ENCODE measurements at places on chromosomes 2 and 18.

GRCh38 chr2:28326881-28327505 is 65.7 kb upstream of the FOSL2 start:
- no peak for DNase-seq

- no peak for DNase-seq
These were observed 26.7 kb downstream of the CYP27C1 start for GRCh38 chr2:127193164-127193966.

DNA sequence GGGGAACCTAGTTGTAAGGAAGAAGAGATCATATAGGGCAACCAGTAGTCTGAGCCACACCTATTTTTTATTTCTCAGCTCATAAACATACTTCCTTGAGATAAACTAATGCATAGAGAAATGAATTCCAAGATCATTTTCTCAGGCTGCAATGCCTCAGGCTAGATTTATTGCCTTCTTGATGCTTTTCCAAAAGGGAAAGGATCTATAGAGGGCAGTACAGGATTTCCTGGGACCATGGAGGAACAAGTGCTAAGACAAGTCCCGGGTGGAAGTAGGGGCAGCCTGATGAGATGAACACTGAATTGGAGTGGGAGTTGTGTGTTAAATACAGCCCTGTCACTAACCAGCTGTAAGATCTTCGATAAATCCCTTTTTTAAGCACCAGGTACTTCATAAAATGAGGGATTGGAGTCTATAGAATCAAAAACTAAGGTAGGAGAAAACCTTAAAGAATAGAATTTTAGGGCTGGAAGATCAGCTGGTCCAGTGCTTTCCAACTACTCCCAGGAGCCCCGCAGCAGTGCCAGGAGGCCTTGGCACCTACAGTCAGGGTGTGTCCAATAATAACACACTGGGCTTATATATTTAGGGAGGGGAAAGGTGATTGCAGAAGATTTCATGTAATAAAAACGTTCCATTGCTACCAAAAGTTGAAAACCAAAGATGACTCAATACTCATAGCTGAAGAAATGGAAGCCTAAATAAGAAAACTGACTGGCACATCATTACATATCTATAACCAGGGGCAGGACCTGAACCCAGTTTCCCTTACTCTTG is 58.1 kb downstream of the SERTAD2 start:
- DNase-seq = no peak

DNA sequence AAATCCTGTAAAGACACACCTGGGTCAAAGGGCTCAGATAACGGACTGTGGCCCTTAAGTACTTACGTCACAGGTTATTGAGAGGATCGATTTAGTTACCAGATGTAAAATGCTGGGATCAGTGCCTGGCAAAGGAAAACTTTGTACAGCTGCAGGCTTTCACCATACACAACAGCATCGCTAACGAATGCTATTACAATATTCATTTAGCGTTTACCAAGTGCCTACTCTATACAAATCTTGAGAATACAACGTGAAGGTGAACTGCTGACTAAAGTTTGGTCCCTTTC is 619 bp upstream of the MSH6 start:
- no peak for DNase-seq

DNA sequence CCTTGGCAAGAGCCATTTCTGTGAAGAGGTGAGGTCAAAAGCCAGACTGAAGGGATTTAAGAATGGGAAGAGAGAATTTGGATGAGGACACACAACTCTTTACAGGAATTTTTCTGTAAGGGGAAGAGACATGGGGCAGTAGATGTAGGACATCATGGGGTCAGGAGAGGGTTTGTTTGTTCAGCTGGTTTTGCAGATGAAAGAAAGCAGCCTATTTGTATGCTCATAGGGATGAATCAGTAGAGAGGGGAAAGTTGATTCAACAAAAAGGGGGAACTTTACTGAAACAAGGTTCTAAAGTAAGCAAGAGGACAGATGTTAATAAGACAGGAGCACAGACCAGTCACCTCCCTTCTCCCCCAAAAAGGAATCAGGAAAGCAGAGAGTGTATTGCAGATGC is 11.2 kb downstream of the SCG2 start:
- DNase-seq = no peak

GRCh38 chr2:178449700-178450523 is 1.1 kb downstream of the PRKRA start:
- DNase-seq = no peak

DNA sequence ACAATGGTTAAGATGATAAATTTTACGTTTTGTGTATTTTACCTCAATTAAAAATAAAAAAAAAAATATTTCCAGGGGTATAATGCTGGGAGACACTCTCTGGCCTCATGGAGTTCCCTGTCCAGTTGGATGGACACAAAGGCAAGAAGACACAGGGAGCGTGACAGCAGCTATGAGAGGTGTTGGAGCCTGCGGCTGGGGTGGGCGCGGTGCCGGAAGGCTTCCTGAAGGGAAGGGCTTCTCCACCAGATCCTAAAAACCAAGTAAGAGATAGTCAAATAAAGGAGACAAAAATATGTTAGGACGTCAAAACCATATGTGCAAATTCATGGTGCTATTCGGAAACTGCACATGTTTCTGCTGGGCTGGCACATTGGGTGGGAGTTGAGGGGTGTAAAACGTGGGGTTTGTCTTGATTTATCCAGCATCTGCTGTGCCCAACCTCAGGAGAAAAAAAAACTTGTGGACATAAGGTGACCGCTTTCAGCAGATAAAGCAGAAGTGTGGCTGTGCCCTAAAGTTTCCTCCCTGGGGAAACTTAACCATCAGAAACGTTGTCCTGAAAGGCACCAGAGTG is 467.6 kb downstream of the RNF144A start:
- DNase-seq = no peak

DNA sequence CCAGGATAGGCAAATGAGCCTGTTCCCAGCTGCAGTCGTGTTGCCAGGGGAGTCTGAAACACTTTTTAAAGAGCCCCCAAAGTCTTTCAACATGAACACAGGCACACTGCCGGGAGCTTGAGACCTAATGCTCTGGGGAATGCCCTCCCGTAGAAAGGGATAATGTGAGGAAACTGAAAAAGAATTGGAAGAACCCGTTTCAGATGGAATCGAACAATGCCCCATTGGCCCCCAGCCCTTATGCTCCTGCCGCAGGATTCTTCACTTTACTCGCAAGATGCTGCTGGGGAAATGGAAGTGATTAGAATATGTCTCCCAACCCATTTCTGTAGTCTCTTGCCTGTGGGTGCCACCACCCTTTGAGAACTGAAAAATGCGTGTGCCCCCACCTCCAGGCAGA is 136.3 kb upstream of the GATA6 start:
- DNase-seq = no peak

DNA sequence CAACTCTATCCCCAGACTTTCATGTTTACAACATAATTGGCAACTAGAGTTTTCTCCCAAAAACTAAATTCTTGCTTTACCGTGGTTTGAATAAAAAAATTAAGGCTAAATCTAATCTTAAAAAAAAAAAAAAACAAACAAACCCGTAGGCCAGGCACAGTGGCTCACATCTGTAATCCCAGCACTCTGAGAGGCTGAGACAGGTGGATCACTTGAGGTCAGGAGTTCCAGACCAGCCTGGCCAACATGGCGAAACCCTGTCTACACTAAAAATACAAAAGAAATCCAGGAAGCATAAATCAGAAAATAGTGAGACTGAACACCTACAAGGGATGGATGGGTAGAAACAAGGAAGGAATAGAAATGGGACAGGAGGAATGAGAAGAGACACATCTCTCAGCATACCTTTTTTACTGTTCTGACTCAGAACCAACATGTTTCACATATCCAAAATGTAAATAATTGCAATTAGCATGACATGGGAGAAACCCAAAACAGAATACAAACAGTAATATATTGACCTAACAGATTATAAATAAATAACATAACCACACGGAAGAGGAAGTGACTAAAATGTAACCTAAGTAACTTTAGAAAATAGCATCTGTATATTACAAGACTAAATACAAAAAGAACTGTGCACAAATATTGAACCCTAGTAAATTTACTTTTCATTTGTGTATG is 17.5 kb downstream of the MGAT4A start:
- DNase-seq = no peak

DNA sequence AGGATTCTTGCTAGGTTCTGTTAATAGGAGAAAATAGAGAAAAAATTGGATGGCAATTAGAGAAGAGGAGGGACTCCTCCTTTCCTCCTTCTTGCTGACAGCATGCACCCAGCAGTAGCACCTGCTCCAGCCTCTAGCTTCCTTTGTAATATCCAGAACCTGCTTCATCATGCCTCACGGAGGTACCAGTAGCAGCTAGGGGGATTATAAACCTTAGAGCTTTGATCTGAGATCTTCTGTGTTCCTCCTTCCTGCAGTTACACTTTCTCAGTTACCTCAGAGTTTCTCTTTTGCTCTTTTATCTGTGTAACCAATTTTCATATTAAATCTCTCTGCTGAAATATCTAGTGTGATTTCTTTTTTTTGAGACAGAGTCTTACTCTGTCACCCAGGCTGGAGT is 16.6 kb downstream of the DPP4 start:
- DNase-seq = no peak

GRCh38 chr2:25310965-25311864 is 30.5 kb downstream of the DNMT3A start:
- no peak for DNase-seq

- DNase-seq = no peak
These were observed 62.7 kb upstream of the ST3GAL5 start for GRCh38 chr2:85951351-85952067.

- no peak for DNase-seq
These were observed 380.9 kb upstream of the GYPC start for GRCh38 chr2:126275098-126275497.

- no peak for DNase-seq
These were observed 13.0 kb downstream of the IMPA2 start for GRCh38 chr18:11994336-11994702.

DNA sequence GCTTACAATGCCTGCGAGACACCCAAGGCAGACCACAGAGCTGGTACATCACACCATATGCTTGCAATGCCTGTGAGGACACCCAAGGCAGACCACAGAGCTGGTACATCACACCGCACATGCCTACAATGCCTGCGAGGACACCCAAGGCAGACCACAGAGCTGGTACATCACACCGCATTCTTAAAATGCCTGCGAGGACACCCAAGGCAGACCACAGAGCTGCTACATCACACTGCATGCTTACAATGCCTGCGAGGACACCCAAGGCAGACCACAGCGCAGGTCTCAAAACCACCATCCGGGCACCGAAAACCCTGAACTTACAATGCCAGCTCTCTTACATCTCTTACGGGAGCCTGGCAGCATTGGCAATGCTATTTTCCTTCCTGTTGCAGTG is 799.6 kb downstream of the GALR1 start:
- DNase-seq = no peak

DNA sequence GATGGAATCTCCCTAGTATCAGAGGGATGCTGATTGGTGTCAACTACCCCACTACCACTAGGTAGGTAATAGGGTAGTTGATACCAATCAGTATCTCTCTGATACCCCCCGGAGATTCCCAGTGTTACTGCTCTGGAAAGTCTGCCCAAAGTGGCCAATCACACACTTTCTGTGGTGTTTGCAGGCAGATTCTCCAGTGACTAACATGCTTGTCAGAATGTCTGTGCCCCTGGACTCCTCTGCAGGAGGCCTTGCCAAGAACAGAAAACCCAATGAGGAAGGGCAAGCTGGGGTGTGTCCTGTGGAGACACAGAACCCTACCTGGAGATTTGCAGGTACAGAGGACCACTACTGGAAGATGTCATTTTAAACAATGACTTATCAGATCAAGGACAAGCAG is 135.1 kb downstream of the RIT2 start:
- no peak for DNase-seq

DNA sequence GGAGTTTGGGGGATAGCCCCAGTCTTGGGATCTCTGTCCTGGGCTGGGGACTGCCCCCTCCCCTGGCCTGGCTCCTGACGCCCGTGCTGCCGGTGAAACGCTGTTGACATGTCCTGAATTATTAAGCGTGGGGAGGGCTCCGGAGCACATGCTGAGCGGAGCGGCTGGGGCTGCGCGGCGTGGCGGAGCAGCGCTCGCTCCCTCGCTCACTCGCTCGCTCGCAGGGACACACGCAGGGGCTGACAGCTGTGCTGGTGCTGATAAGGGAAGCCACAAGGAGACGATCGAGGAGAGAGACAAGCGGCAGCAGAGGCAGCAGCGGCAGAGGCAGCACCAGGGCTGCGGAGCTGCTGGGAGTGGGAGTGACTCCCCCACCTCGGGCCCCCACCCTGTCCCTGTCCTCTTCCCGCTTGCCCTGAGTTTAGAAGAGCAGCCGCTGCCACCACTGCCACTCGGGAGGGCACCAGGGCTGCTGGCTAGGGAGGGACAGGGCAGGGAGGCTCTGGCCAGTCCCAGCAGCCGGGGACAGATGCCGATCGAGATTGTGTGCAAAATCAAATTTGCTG is at the start of gene ASIC4:
Gene ASIC4 (plus strand): TSS at position 287 of the 566 bp plus-strand sequence. CDS start 243 bp downstream, at position 530.
- DNase-seq = no peak

DNA sequence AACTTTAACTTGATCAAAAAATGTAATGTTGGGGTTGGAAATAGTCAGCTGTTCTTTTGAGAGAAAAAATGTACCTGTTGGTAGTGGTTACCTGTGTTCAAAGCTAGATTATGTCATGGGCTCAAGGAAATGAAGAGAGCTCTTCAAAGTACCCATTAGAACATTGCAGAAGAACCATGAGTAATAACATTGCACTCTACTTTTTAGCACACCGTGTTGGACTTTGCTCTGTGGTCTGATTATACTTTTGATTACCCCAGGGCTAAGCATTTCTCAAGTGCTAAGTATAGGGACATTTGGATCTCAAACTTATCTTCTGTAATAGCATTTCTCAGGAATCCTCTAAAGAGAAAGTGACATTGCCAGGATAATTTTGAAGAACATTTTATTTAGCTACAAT is 1122.8 kb upstream of the CELF4 start:
- no peak for DNase-seq

DNA sequence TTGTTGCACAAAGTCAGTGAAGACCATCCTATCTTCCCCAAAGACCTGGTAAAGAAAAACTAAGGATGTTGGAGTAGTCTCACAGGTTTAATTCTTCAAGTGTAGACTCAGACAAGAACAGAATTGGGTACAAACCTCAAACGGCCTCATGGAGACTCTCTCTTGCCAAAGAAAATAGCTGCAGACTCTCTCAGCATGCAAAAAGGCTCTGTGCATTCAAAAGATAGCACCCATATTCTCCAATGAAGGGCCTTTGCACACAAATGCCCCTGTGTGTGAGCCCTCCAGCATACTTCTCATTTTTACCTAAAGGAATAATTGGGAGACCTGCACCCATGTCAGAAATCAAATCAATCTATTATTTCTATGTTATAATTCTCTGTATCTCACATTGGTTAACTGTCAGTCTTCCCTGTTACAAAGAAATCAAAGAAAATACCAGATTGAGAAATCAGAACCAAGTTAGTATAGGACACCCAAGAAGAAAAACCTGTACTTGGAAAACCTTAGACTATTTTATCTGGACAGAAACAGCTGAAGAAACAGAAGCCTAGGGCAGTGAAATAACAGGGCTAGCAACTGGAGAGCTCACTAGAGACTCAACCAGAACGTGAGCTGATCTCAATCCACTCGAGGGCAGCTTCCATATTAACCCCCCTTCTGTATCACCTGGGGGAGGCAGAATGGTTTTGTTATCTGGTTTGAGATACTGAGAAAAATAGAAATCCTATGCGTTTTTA is 134.7 kb upstream of the DNAJC10 start:
- no peak for DNase-seq

- no peak for DNase-seq
These were observed 109.8 kb upstream of the LMAN1 start for GRCh38 chr18:59468821-59469220.

Measured in activated naive CD8-positive, alpha-beta T cell treated with anti-CD3 and anti-CD28 coated beads, Interleukin-2, amount 50 U/mL, for 16 hours (primary cell).